Sigmoid colon (tissue), 7 donors: ENCODE measurements at places on chromosomes 3 and 15. TPM values are rescaled to one million over a fixed set of nuclear protein-coding genes. Genes with fewer than 3 reads are reported as not detected.

Gene AMIGO3
- 0.46 TPM for polyA plus RNA-seq

Gene ALPK3
- polyA plus RNA-seq, result 2.4 TPM

Gene ZBTB20
- polyA plus RNA-seq, result 3.6 TPM

GRCh38 chr3:38147421-38147820 is 9.0 kb downstream of the MYD88 start:
- H3K4me3 ChIP-seq, result no peak overlapping the region
- peak overlapping the region; percentile 24 for H3K27ac ChIP-seq
- no peaks in the 10 kb centered on the region for H3K4me1 ChIP-seq
- no peaks in the 10 kb centered on the region for H3K27me3 ChIP-seq
- no peak for DNase-seq
- no peaks in the 10 kb centered on the region for H3K36me3 ChIP-seq

- H3K4me1 ChIP-seq, result no peaks in the 10 kb centered on the region
- H3K27ac ChIP-seq, result no peak overlapping the region
- H3K27me3 ChIP-seq, result no peaks in the 10 kb centered on the region
- no peak for DNase-seq
These were observed 446.3 kb upstream of the NECTIN3 start for GRCh38 chr3:110625201-110625747.

Gene XCR1
- not detected for polyA plus RNA-seq
